ENCODE measurements at places on chromosomes 2 and 18.

- DNase-seq, result no peak
Observed at GRCh38 chr2:120575966-120576365, 159.7 kb upstream of the GLI2 start.

DNA sequence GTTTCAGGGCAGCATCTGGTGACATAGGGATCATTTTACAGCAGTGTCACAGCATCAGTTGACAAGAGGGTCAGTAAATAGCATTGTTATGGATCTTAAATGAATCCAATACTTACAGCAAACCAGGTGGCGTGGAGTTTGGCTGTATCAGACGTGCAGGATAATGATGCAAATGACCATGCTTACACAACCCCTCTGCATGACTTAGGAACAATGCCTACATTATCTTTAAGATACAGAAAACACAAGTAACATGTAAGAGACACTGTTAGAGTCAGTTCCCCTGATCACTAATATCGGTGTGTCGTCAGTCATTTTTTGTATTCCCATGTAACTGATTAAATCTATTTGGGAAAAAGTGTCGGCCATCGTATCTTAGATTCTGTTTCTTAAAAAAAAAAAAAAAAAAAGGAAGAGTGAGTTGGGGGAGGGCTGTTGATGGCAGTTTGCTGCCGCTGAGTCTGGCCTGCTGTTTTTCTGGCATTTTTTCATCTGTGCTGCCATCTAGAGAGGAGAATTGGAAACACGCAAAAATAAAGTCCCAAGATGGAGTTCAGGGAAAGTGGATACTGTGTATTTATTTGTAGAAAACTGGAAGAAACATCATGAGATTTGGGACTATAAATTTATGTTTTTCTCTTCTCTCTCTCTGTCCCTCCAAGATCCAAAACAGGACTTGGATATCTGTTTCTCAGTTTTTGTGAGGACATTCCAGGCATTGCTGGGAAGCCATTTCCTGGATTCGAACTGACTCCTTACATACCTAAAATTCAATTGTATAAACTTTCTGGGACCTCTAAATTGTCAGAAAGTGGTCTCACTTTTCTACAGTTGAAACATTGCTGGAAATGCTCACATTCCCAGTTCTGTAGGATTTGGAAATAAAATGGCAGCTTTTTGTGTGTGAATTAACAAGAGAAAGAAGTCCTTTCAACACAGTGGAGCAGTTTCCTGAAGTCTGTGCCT lies 60.3 kb upstream of the AGPS start:
- peak; percentile 84 for DNase-seq

- peak; percentile 81 for DNase-seq
Observed at GRCh38 chr2:1990724-1991123, 246.4 kb upstream of the PXDN start.

DNA sequence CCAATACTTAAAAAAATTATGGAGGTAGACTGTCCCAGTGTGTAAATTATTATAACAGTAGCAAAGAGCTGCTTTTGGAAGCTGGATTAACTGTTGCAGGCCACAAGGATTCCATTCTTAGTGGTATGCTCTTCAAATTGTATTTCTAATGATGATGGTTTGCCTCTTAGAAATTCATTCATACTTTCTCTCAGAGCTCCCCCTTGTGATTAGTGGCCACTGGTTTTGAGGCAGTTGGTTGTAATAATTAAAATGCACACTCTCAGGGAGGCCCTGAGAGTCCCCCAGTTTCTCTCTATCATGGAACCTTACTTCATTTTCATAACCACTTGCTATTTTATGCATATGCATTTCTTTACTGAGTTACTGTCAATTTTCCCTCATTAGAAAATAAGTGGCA lies 122.5 kb downstream of the PLA2R1 start:
- DNase-seq, result peak; percentile 13

GRCh38 chr2:54289917-54290316 lies 33.9 kb upstream of the TSPYL6 start:
- DNase-seq, result no peak

DNA sequence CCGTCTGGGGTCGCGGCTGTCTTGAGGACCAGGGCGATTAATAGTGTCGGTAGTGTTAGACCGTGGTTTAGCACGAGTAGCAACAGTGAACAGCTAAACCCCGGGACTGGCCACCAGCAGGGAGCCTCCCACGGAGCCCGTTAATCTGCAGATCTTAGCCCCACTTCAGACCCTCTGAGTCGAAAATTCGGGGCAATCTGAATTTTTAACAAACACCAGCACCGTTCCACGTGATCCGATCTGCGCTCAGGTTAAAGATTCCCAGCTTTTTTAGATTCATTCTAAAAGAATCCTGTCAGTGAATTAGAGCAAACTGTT lies 479 bp upstream of the ATP5F1A start:
- no peak for DNase-seq

GRCh38 chr2:28160986-28161425 lies 231.7 kb upstream of the FOSL2 start:
- no peak for DNase-seq

DNA sequence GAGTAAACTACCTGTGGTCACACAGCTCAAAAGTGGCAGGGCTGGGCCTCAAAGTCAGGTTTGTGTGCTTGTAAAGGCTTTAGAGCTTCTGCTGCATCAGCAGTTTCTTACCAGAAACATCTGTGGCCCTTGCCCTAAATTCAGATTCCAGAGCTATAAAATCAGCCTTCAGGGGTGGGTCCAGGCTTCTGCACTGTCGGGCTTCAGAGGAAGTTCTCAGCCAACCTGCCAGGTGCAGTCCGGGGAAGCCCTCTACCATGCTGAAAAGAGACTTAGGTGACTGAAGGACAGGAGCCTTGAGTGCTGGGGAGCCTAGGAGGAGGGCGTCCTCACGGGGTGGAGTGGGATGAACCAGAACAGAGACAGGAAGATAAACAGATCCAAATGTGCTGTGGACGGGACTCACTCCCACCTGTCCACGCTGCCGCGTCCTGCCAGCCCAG lies 69.9 kb upstream of the HS6ST1 start:
- DNase-seq, result no peak

GRCh38 chr18:26482569-26482968 lies 65.8 kb downstream of the KCTD1 start:
- no peak for DNase-seq

DNA sequence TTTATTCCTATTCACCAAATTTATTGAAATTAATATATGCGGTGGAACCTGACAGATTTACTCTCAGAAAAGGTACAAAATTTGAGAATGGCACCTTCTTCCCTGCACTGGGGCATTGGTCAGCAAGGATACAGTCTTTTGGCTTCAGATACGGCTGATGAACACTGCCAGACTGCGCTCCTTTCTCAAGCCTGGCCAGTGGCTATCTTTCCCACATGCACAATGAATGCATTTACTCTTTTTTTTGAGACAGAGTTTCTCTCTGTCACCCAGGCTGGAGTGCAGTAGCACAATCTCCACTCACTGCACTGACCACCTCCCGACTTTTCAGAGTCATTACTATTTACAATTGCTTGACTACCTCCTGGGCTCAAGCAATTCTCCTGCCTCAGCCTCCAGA lies 61.6 kb downstream of the MOB4 start:
- no peak for DNase-seq

GRCh38 chr2:117693651-117694050 lies 120.8 kb upstream of the DDX18 start:
- no peak for DNase-seq

GRCh38 chr18:70428439-70428838 lies 139.6 kb downstream of the SOCS6 start:
- DNase-seq, result no peak

DNA sequence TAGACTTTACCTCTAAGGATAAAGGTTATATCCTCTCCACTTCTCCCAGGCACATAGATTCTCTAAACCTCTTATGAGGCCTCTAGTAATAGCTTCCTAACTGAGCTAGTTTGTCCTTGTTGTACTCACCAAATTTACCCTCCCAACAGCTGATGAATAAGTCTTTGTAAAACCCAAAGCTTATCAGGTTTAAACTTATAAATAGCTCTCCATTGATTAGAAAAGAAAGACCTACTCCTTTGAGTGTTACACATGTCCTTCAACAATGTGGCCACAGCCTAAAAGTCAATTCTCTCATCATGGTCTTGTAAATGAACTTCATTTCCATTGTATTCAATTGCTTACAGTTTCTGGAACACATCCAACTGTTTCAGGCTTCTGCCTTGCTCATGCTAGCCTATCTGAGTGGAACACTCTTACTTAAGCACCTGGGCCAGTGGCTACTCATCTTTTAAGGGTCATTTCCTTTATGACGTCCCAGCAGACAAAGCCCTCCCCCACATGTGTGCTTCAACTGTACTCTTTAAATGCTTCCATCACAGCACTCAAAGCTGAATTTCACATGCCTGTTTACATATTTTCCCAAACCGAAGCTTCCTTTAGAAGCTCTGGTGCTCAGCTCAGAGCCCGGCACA lies 131.6 kb downstream of the CDH2 start:
- DNase-seq, result peak; percentile 64

GRCh38 chr2:7119132-7119835 lies 202.1 kb downstream of the RNF144A start:
- peak; percentile 73 for DNase-seq

- DNase-seq, result no peak
Observed at GRCh38 chr2:74206180-74206688, 7.8 kb downstream of the MTHFD2 start.

All from cerebellar cortex (tissue), 1 donor.